ENCODE measurements at places on chromosomes 5 and 9.

DNA sequence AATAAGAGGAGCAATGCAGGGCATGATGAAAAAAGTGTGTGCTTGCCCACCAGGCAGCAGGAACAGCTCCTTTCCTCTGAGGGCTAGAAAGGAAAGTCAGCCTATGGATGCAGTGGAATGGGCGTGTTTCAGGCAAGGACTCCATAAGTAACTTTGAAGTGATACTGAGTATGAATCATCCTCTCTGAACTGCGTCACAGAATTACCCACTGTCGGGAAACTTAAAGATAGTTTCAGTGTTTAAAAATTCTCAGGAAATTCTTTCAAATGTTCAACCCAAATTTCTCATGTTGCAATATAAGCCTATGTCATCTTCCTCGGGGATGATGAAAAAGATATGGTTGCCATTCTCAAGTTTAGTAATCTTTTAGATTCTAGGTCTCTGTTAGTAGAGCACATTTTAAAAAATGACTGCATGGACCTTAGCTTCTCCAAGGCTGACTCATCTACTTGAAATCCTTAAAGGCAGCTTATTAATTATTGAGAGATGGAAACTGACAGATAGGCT lies 27.7 kb downstream of the PTCD2 start:
- peak; percentile 37 for DNase-seq

- DNase-seq, result no peak
Observed at GRCh38 chr5:42824347-42824976, 12.8 kb upstream of the SELENOP start.

GRCh38 chr5:15702102-15702501 lies 202.1 kb downstream of the FBXL7 start:
- DNase-seq, result no peak

DNA sequence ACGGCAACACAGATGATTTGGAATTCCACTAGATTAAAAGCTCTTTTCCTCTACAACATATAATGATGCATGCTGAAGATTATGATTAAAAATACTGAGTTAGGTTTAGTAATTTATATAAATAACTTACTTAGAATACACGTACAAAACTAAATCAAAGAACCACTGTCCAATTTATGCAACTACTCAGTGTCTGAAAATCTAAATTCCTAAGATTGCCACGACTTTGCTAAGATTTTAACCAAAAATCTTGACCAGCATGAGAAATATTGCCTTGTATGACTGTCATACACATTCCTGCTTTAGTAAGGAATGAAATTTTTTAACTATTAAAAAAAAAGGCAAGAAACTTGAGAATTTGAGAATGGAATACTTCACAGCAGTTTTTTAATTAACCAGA lies 292.4 kb downstream of the ZNF608 start:
- no peak for DNase-seq

DNA sequence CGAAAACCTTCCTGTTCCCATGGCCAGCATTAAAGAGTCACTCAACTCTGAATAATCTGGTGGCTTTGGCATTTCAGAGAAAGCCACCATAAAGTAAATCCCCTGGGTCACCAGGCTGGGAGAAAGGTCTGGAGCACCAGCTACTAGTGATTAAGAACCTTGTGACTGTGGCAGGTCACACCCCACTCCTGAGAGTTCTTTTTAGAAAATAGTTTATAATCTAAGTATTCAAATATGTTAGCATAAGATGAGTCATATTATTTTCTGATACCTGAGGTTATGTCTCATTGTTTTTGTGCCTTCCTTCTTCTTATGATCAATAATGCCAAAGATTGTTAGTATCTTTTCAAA lies 351.7 kb downstream of the ARRDC3 start:
- no peak for DNase-seq

DNA sequence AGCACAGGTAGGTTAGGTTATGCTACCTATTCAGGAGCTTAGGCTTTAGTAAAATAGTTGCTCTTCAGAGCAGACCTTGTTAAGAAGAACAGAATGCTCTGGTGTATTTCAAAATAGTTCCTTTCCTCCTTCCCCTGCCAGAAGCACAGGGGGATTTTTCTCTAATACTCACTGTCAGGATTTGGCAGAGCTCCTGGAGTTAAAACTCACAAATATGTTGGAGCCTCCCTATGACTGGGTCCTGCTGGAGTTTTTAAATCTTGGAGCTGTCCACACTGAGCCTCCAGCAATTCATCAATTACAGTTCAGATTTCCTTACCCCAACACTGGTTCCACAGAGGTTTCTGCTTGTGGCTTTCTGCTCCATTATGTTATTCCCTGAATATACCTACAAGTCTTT lies 1233.8 kb upstream of the WWC1 start:
- no peak for DNase-seq

DNA sequence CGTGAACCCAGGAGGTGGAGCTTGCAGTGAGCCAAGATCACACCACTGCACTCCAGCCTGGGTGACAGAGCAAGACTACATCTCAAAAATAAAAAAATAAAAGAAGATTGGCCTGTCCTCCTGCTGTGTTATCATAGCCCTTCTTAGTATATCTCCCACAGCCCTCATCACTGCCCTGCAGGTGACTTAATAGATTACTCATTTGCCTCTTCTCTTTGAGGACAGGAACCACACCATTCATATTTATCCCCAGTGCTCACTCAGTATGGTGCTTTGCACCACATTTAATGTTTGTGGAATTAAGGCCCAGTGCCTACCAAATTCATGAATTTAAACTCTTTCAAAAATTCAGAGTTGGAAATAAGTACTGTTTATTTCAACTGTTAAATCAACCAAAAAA lies 10.3 kb downstream of the IDNK start:
- DNase-seq, result no peak

DNA sequence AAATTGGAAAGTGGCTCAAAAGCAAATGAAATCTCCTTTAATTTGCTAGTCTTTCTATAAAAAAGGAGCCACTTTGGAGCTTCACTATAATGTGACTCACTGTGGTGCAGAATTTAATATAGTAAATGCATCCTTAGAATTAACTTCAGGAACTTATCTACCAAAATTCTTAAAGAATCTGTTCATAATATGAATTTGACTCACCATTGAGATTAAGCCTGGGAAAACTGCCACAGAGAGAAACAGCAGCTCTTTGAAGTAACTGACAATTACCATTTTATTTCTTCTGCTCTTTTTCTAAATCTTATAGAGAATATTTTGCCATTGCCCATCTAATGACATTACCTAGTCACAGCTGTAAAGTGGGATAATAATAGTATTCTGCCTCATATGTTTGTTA lies 211.9 kb upstream of the CDH6 start:
- DNase-seq, result no peak

GRCh38 chr9:120616966-120617935 lies 37.3 kb upstream of the CDK5RAP2 start:
- no peak for DNase-seq

DNA sequence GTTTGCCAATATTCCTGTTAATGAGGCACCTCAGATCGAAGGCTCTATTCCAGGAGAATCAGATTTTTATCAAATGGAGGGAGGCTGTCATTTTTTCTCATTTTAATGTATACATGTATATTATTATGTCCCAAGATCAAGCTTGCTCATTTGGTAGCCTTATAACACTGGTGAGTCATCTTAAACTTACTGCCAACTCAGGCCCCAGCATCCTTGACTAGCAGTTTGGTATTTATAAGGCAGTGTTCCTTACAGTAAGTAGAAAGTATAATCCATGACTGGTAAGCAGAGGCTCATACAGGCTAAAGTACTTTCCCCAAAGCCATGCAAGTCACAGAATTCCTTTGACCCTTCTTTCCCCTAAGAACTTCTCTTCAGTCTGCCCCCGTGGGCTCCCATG lies 90.7 kb upstream of the NR3C1 start:
- no peak for DNase-seq

GRCh38 chr5:56705217-56705616 lies 110.1 kb upstream of the MAP3K1 start:
- DNase-seq, result no peak

GRCh38 chr9:108994695-108995094 lies 18.6 kb downstream of the CTNNAL1 start:
- DNase-seq, result peak; percentile 69

DNA sequence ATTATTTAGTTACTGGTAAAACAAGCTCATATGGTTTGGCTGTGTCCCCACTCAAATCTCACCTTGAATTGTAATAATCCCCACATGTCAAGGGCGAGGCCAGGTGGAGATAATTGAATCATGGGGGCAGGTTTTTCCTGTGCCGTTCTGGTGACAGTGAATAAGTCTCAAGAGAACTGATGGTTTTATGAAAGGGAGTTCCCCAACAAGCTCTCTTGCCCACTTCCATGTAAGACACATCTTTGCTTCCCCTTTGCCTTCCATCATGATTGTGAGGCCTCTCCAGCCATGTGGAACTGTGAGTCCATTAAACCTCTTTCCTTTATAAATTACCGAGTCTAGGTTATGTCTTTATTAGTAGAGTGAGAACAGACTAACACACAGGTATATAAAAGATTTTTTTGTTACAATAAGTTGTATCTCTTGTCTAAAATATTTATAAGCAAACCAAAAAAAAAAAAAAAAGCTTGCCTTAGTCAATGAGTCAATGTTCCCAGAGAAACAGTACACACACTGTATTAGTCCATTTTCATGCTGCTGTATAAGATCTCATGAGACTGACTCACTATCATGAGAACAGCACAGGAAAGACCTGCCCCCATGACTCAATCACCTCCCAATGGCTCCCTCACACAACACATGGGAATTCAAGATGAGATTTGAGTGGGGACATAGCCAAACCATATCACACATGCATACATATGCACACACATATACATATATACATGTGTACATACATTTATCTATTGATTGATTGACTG lies 138.3 kb downstream of the BASP1 start:
- no peak for DNase-seq

DNA sequence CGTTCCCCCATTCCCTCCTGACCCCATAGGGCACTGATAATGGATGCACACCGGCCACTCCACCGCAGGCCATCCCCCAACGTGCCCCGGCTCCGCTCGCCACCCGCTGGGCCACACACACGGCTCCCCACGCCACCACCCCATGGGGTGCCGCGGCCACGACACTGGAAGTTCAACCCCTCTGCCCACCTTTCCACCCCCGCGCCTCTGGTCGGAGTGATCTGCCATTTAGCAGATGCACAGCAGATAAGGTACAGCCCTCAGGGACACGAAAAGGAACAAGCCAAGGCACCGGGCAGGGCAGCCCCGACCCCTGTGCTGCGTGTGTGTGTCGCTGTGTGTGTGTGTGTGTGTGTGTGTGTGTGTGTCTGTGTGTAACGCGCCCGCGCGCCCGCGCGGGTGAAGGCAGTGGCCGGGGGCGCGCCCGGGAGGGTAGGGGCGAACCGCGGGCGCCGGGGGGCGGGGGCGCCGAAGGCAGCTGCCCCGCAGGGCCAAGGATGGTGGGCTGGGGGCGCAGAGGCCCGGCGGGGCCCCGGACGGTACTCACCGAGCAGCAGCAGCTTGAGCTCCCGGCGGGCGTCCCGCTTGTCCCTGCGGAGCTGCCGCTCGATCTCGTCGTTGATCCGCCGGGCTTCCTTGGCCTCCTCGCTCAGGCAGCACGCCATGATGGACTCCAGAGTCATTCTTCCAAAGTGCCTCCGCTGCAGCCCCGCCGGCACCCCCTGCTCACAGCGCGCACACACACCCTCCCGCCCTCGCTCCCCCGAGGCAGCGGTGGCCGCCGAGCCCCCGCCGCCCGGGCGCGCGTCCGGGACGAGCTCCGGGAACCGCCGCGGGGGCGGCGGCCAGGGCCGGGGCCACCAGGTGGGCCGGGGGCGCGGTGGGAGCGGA lies 813 bp downstream of the GNAQ start:
- no peak for DNase-seq

- DNase-seq, result no peak
Observed at GRCh38 chr5:147169399-147169798, 65.4 kb upstream of the STK32A start.

DNA sequence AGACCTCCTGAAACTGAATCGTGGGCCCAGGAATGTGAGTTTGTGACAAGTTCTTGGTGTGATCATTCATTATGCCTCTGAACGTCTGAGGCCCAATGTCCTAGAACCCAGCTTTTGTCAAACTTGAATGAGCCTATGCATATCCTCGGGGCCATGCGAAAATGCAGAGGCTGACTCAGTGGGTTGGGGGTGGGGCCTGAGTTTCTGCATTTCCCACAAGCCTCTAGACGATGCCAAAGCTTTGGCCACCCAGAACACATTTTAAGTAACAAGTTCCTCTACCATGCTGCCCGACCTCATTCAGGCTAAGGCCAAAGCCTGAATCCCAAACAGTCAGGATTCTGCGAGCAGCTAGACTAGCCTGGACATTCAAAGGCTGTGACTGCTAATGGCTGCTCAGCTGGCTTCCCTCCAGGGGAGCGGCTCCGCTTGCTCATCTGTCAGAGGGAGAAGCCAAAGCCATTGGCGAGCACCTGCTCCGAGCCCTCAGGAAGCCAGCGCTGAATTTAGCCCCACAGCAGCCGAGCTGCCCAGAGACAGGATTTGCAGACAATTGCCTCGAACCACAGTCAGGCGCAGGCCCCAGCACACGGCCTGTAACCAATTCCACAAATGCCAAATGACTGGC lies 177.5 kb downstream of the ZDHHC21 start:
- DNase-seq, result no peak

DNA sequence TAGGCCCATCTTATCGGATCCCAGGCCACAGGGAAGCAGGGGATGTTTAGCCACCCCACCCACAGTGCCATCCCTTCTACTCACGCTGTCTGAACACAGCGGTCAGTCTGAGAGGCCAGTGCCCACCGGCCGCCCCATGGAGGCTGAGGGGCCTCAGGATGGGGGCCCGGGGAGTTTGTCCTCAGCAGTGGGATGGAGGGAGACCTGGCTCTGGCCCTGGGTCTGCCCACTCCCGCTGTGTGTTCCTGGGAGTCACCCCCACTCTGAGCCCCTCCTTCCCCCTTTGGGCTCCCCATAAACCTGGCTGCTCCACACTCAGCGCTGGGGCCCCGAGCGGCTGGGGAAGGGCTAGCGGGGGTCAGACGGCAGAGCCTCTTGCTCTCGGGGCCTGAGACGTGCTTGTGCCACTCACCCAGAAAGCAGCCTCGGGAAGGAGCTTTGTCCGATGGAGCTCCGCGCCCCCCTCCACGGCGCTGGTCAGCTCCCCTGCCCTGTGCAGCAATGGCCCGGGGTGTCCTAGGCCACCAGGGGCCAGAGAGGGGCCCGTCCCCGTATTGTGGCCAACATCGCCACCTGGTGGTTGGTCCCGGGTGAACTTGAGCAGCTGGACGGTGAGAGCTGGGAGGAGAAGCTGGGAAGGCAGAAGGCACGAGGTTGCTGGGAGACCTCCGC lies 10.9 kb upstream of the LAMC3 start:
- peak; percentile 10 for DNase-seq

Data from glomerular endothelial cell (primary cell).